ENCODE measurements at places on chromosomes 3 and 15. TPM values are rescaled to one million over a fixed set of nuclear protein-coding genes. Genes with fewer than 3 reads are reported as not detected.

The TMEM42 gene
- total RNA-seq = 10.0 TPM

The COL7A1 gene
- 0.83 TPM for total RNA-seq

The LTF gene
- total RNA-seq = not detected

The OR5K2 gene
- total RNA-seq = not detected

The CNTN3 gene
- total RNA-seq = not detected

GRCh38 chr3:46895204-46895660 lies 17.7 kb downstream of the PTH1R start:
- DNase-seq = peak; percentile 61
- H3K27ac ChIP-seq = no peak overlapping the region
- no peak overlapping the region for H3K4me3 ChIP-seq
- H3K27me3 ChIP-seq = peaks cover 55% of the 10 kb centered on the region

GRCh38 chr3:55631766-55632331 lies 144.7 kb upstream of the WNT5A start:
- no peak for DNase-seq
- H3K27ac ChIP-seq = no peak overlapping the region
- H3K4me1 ChIP-seq = no peaks in the 10 kb centered on the region
- H3K36me3 ChIP-seq = no peaks in the 10 kb centered on the region
- H3K27me3 ChIP-seq = no peaks in the 10 kb centered on the region

DNA sequence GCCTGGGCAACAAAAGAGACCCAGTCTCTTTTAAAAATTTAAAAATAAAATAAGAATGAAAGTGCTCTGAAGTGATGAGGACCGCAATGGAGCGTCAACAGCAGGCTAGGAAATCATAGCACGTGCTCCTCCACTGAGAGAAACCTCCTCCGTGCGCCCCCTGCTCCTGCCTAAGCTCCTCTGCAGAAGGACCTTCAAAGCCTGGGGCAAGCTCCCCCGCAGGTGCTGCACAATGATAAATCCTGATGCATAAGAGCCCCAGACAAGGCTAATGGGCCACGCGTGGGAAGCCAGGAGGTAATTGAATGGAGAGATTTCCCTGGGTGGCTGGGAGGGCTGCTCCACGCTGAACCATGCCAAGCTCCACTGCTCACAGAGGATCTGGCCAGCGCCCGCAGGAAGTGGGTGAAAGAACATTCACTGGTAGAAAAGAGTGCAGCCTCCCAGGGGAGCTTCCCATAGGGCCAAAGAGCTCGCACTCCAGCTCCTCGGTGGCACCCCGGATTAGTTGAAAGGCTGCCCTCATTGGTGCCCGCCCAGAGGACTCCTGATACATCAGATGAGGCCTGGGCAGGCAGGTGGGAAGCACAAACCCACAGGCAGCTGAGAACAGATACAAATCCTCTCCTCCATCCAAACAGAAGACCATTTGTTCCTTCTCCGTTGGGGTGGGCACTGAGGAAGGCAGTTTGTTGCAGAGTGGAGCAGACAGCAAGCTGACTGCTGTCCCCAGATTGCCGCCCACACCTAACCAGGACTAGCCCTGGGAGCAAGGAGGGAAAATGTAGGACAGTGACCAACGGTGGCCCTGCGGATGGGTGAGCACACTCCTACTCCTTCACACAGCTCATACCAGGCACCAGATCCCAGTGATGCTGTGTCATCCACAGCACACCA lies 52.5 kb downstream of the CPN2 start:
- H3K4me3 ChIP-seq = no peak overlapping the region
- no peak overlapping the region for H3K27ac ChIP-seq
- DNase-seq = no peak
- peaks cover 12% of the 10 kb centered on the region for H3K36me3 ChIP-seq

Measured in activated T-helper 1 cell treated with anti-CD3 and anti-CD28 coated beads, Interleukin-12 subunit alpha, Interleukin-12 subunit beta, Interleukin-2, Interleukin-4 antibody, amounts not matched to agents 30 ng/mL and 10 ng/mL and 1 ng/mL, durations not matched to agents 14 hours and 24 hours and 36 hours (primary cell).